ENCODE measurements at places on chromosomes 12 and 14.

GRCh38 chr12:459430-460258 is at the start of gene B4GALNT3:
TSS of gene B4GALNT3 (plus strand) at chr12:459939. CDS start at chr12:460377, 438 bp downstream.
- DNase-seq: peak; percentile 31

- no peak for DNase-seq
Measured at GRCh38 chr12:121568971-121569751, 11.7 kb downstream of the KDM2B start.

DNA sequence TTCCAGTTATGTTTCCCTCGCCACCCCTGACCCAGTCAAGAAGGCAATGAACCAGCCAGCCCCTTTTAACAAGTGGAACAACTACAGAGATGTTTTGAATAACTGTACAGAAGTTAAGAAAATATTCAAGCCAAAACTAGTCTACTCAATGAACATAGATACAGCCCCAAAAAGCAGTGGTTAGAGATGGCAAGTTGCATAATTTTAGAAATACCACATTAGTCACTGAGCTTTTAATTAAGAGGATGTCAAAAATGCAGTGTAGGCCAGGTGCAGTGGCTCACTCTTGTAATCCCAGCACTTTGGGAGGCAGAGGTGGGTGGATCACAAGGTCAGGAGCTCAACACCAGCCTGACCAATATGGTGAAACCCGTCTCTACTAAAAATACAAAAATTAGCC is 27.2 kb downstream of the PROX2 start:
- DNase-seq: no peak

DNA sequence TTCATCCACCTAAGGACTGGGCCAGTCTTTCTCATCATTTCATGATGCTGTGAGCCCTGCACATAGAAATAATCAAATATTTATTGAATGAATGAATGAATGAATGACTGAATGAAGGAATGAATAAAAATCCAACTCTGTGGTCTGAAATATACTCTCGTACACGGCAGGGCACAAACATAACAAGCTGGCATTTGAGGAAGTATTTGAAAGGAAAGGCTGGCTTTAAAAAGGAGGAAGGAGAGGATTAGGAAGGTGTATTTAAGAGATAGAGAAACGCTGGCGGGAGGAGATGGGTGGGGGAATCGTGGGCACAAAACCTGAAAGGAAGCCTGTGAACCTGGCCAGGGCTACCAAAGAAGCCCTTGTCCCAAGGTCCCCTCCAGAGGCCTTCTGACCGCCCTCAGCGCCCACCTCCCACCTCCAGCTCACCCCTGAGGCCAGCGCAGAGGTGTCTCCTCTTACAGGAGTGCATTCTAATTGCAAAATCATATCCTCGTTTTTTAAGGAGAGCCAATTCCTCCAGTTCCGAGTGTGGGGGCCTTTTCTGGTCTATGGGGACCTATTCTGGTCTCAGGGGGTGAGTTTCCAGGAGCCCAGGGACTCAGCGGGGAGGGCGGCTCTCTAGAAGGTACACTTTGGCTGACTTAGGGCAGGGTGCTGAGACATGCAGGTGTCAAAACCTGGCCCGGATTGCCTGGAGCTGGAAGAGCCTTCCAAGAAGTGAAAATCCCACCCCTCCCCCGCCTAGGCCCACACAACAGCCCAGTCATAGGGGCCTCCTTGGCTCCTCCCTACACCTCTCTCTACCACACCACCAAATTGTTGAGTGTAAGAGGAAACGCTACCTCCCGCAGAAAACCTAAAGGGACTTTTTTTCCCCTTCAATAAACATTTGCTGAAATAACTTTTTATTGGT is 8.7 kb upstream of the JDP2 start:
- DNase-seq: no peak

DNA sequence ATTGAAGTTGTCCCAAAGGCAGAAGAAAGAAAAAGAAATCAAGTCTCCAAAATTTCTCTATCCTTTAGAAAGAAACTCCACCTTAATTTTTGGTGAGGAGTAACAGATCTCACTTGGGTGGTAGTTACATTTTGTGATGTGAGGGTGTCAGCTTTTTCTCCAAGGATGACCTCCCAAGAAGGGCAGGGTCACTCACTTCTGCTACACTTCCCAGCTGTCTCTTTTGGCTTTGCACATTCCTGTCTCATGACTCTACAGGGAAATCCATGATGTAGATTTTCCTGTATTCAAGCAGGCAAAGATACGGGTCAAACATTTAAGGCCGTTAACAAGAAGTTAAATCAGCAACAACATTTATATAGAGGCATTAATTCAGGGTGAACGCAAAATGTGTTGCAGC is 1016.4 kb downstream of the NRXN3 start:
- DNase-seq: no peak

DNA sequence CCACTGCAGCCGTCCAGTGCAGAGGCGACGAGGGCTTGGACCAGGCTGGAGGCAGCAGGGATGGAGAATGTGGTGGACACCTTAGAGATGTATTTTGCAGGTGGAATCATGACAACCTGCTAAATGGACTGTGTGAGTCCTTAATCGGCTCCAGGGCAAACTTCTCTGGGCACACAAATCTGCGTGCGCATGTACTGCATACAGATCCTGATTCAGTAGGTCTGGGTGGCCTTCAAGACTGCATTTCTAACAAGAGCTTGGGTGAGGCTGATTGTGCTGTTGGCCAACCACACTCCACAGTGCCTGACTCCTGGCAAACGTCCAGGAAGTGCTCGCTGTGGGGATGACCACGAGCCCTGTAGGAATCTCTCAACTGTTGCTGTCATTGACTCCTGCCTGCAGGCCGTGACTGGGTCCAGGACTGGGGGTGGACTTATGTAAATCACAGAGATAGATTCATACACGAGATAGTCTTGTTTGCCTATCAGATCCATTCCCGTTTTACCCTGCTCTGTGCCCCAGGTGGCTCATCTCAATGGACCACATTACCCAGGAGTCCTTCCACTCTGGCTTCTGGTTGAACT is 27.2 kb downstream of the JDP2 start:
- DNase-seq: no peak

- no peak for DNase-seq
Measured at GRCh38 chr12:22268973-22269372, 65.5 kb downstream of the ST8SIA1 start.
